GM12878 (cell line): ENCODE measurements at places on chromosomes 7 and 10.

- DNase-seq: no peak
These were observed 125.8 kb downstream of the DLG5 start for GRCh38 chr10:77800738-77801266.

GRCh38 chr7:43649755-43650274 lies 66.9 kb downstream of the STK17A start:
- peak; percentile 97 for DNase-seq

GRCh38 chr10:132540456-132540855 lies 2.9 kb downstream of the INPP5A start:
- DNase-seq: no peak

GRCh38 chr10:16673443-16673842 lies 143.8 kb downstream of the RSU1 start:
- DNase-seq: no peak

GRCh38 chr10:132132421-132132841 lies 54.3 kb upstream of the DPYSL4 start:
- no peak for DNase-seq

DNA sequence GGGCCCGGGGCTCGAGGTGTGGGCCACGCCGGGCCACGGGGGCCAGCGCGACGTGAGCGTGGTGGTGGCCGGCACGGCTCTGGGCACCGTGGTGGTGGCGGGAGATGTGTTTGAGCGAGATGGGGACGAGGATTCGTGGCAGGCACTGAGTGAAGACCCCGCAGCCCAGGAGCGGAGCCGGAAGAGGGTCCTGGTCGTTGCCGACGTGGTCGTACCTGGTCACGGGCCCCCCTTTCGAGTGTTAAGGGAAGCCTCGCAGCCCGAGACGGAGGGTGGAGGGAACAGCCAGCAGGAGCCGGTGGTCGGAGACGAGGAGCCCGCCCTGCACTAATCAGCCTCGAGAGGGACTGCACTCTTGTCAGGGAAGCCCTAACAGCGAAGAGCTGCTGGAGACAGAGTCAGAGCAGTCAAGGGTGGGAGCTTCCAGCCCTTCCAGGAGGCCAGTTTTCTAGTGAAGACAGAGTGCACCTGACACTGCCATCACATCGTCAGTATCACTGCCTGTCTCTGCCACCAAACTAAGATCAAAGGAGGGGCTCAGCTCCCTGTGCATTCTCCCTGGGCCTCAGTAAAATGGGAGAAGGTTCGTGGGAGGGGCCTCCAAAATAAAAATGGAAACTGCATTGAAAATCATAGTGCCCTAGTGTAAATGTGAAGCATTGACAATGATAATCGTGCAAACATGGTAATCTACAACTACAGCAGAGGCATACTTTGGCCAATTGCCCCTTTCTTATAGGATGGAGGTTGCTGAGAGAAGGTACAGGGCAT lies 1.3 kb downstream of the MBLAC1 start:
- no peak for DNase-seq

DNA sequence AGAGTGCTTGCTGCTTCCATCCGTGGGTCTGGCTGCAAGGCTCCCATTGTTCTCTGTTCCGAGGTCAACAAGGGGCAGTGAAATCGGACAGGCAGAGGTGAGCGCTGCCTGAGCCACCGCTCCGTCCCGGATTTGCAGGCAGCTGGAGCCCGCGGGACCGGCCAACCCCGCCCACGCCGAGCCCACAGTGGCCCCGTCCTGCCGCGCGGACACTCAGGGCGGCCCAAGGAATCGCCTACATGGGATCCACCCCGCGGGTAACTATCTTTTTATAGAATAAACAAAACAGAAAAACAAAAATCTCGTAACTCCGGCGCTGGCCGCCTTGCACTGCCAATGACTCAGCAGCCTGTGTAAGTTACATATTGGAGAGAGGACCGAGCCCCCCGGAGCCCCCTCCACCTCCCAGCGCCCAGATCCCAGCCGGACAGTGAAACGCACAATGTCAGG lies 1.9 kb downstream of the BNIP3 start:
- no peak for DNase-seq

GRCh38 chr10:97673736-97674525 lies 13.1 kb downstream of the AVPI1 start:
- no peak for DNase-seq

- DNase-seq: no peak
These were observed 32.4 kb upstream of the ZRANB1 start for GRCh38 chr10:124909563-124909962.

- DNase-seq: no peak
These were observed 202.8 kb upstream of the CXCL12 start for GRCh38 chr10:44587488-44588318.

DNA sequence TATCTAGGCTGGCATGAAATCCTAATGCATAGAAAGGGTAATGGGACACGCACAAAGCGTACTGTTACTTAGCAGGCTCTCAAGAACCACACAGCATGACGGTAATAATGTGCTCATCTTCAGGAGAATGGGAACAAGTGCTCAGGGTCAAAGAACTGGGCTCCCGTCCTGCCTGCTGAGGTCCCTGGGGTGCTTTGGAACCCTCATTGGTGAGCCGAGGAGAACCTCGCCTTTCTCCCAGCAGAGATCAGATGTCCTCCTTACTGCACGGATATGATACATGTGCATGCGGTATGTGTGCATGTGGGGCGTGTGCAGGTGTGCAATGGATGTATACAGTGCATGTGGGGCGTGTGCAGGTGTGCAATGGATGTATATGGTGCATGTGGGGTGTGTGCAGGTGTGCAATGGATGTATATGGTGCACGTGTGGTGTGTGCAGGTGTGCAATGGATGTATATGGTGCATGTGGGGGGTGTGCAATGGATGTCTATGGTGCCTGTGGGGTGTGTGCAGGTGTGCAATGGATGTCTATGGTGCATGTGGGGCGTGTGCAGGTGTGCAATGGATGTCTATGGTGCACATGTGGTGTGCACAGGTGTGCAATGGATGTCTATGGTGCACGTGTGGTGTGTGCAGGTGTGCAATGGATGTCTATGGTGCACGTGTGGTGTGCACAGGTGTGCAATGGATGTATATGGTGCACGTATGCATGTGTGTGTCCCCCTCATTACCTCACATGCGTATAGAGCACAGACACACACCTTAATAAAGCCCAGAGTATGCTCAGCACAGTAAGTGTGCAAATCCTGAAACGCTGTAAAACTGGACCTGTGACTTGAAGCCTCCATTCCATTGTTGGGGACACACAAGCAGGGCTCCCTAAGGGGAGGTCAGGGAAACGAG lies 336.3 kb downstream of the PTPRN2 start:
- DNase-seq: no peak

GRCh38 chr10:119205894-119206602 lies 1.3 kb upstream of the GRK5 start:
- DNase-seq: no peak
